ENCODE measurements at places on chromosomes 7 and 10.

DNA sequence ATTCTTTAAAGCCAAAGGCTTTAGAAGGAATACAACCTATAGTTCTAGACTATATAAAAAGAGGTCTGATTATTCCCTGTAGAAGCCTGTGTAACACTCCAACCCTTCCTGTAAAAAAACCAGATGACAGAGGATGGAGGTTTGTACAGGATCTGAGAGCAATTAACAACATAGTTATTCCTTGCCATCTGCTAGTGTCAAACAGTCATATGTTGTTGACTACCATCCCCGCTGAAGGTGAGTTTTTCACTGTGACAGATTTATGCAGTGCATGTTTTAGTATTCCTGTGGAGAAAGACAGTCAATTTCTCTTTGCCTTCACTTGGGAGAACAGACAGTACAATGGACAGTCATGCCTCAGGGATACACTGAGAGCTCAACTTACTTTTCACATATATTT is 19.0 kb upstream of the SLC26A4 start:
- no peak for DNase-seq

GRCh38 chr10:4698075-4698474 is 127.9 kb upstream of the AKR1E2 start:
- no peak for DNase-seq

DNA sequence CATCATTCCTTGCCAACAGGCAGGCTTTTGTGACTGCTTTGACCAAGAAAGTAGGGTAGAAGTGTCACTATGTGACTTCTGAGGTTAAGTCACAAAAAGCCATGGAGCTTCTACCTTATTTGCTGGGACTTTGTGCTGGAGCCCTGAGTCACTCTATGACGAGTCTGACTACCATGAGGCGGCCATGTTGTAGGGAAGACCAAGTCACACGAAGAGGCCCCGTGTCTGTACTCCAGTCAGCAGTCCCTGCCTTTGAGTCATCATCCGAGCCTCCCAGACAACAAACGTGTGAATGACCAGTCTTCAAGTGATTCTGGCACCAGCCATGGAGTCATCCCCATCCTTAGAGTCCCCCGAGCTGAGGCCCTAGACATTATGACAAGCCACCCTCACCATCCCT is 3.5 kb upstream of the MYL10 start:
- DNase-seq: no peak

DNA sequence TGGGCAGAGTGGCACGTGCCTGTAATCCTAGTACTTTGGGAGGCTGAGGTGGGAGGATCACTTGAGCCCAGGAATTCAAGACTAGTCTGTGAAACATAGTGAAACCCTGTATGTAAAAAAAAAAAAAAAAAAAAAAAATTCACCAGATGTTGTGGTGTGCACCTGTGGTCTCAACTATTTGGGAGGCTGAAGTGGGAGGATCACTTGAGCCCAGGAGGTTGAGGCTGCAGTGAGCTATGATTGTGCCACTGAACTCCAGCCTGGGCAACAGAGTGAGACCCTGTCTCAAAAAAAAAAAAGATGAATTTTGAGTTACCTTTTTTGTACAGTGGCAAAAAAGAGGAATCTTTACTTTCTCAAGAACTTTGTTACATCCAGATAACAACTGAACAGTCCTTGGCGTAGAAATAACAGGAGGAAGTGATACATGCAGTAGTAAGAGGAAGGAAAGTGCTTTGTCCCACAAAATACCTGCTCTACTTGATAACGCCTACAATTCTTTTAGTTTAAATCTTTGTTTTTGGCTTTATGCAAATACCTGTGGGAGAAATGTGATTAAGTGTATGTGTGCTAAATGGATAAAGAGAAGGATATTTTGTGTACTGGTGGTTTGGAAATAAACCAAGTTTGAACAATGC is 29.3 kb downstream of the SPAG6 start:
- DNase-seq: no peak

- DNase-seq: peak; percentile 26
These were observed 12.4 kb downstream of the PAPOLB start for GRCh38 chr7:4849390-4849789.

GRCh38 chr10:112951359-112952281 is 1.6 kb downstream of the TCF7L2 start:
- DNase-seq: peak; percentile 66

GRCh38 chr7:80923211-80923612 is 4.4 kb upstream of the SEMA3C start:
- no peak for DNase-seq

GRCh38 chr10:44008270-44008916 is 359.7 kb upstream of the ZNF32 start:
- no peak for DNase-seq

DNA sequence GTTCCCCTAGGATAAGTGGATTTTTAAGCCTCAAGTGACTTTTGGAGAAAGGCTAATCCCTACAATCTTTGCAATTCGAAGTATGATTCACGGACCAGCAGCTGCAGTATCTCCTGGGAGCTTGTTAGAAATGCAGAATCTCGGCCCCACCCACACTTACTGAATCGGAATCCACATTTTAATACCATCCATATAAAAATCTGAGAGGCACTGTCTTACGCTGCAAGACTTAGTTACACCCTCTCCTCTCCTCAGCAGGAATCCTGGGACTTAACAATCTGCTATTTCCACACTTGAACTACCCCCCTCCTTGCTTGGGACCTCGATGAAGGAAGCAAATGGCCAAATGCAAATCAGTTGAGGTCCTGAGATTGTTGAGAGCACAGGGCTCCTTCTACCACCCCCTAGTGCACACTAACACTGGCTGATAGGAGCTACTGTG is 21.0 kb downstream of the ITPRIP start:
- DNase-seq: no peak

- peak; percentile 66 for DNase-seq
These were observed 63.5 kb downstream of the GRK5 start for GRCh38 chr10:119270762-119271366.

- no peak for DNase-seq
These were observed 6.9 kb downstream of the PIK3CG start for GRCh38 chr7:106871793-106872571.

GRCh38 chr7:78232806-78233205 is 434.2 kb downstream of the PHTF2 start:
- DNase-seq: no peak

DNA sequence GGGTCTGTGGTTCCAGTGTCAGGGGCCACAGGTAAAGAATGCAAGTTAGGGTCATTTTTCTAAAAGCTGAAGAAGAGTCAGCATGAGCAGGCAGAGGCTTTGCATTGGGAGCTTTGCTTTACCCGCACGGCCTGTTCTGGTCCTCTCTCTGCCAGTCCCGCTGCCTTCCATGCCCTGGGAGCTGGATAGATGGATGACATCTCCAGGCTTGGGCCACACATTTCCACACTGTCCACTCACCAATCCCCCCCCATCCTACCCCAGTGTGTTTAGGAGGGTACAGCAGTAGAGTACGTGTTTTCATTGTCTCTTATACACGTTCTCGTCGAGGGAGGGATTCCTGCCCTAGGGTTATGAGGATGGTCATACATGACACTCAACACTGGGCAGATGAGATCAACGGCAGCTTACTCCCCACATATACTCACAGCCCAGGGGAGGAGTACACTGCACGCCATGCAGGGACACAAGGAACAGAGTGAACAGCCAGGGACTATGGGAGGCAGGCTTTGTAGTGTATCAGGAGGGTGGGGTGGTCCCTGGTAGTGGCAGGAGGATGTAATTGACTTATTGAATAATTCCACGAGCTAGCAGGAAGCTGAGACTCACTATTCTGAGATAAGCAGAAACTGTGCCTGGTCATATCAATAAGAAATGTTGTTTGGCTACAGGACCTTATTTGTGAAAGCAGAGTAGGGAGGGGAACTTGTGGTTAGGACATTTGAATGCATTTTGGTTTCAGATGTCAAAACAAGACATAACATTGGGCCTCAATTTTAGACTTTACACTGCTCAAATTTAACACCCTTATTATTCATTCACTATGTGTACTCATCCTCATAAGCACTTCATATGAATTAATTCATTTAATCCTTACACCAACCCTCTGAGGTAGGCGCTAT is 36.6 kb downstream of the PLPP4 start:
- DNase-seq: no peak

- DNase-seq: no peak
These were observed 581.4 kb downstream of the LRMDA start for GRCh38 chr10:76012716-76013327.

- no peak for DNase-seq
These were observed 132.6 kb downstream of the MAPK8 start for GRCh38 chr10:48439031-48439430.
